ENCODE measurements at places on chromosomes 2 and 18.

DNA sequence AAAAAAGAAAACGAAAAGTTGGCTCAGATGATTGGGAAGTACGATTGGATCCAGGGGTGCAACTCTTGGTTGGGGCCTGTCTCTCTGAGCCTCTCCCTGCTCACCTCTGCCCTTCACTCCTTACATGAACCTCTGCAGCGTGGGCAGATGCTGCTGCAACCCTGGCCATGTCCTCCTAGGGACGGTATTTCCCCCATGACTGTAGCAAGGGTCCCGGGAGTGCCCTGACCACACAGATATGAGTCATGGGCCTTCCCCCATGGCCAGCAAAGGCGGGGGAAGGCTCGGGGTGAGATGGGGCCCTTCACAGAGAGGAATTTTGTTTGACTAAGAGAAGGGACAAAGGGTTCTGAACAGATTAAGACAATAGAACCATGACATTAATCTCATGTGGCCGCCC lies 129.0 kb downstream of the NCK2 start:
- peak; percentile 90 for DNase-seq

DNA sequence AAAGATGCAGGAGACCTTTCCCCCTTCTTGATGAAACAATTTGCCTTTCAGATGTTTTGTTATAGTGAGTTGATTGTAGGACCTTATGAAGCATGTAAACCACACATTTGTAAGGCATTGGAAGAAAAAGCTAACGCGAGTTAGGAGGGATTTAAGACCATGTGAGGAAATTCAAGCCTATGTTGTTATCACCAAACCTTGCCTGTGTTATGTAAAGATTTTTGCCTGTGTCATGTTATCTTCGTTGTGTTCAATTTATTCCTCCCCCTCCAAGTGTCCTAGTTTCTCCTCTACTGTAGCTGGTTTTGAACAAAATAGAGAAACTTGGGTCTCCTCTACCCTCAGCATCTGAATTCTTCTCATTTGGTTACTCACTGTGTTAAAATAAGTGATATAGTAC lies 173.0 kb downstream of the NEDD4L start:
- no peak for DNase-seq

- no peak for DNase-seq
Observed at GRCh38 chr2:224343226-224343625, 58.7 kb downstream of the FAM124B start.

GRCh38 chr2:160224060-160224459 lies 24.0 kb upstream of the ITGB6 start:
- DNase-seq: peak; percentile 97

DNA sequence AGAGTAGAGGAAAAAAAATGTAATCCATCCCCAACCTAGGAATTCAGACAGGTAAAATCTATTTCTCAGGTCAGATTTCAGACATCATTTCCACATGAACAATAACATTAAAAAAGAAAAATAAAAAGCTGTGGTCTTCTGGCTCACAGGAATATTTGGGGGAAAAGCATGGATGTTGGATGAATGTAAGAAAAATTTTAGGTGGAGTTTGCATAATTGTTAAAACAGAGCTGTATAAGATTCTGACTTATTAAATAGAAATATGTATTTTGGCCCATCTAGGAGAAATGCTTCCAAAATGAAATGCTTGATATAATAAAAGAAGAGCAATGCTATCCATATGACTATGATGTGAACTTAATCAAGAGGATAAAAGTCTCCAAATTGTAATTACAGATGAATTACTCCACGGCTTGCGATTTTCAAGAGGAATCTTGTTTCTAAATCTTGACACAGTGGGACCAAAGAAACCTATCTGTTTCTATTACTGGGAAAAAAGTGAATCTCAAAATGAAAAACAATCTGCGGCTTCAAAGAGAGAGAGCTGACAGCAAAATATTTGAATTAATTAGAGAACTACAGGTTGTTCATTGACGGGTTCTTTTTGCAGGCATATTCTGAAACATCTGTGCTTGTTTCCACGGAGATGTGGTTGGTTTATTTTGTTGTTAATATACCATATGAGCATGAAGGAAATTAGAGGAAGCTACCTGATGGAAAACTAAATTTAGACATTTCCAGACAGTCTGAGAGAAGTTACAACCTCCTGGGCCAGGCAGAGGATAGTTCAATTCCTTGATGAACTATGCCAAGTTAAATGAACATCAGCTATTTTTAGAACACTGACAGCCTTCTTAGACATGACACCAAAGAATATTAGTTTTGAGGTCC lies 468.7 kb downstream of the PID1 start:
- no peak for DNase-seq

- DNase-seq: no peak
Observed at GRCh38 chr18:35584735-35585134, 3.2 kb downstream of the GALNT1 start.

DNA sequence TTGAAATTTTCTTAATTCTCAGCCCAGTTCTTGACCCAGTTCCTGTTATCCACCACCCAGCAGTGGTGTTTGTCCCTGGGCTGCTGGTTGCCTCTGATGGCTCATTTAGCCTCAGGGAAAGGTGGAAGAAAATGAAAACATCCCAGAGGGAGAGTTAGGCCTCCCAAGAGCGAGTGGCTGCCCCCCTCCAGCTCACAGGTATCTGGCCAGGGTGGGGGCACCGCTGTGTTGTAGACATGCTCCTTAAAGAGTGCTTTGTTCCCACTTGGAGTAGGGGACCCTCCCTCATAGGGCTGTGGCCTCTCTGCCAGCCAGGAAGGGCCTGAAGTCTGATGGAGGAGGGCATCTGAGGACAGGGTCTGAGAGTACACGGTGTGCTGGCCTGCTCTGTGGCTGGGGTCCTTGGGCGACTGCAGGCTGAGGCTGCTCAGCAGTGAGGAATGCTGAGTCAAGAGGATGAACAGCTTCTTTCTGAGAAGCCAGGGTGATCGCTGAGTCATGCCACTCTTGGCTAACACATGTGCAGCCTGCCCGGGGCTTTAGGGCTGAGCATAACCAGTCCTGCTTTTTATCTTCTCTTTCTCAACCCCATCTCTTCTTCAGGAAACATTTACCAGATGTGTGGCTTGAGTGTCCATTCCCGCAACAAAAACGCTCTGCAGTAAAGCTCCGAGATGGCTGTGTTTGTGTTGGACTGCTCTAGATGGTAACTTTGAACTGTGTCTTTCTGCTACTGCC lies 72.3 kb downstream of the IL1R2 start:
- peak; percentile 100 for DNase-seq

DNA sequence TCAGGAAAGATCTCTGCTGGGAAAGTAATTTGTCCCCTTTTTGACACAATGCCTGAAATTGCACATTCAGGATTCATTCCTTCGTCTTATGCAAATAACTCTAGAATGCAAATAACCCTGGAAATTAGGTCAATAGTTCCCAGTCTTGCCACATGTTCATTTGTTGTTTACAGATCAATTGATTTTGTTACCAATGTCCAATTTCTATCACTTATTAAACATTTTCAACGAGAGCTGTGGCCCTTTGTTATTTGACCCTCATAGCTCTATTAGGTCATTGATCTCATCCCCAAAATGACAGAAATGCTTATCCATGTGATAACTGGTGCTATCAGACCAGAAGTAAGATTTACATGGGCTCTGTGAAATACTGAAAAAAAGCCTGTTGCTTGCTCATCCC lies 275.3 kb upstream of the REG3G start:
- DNase-seq: no peak

DNA sequence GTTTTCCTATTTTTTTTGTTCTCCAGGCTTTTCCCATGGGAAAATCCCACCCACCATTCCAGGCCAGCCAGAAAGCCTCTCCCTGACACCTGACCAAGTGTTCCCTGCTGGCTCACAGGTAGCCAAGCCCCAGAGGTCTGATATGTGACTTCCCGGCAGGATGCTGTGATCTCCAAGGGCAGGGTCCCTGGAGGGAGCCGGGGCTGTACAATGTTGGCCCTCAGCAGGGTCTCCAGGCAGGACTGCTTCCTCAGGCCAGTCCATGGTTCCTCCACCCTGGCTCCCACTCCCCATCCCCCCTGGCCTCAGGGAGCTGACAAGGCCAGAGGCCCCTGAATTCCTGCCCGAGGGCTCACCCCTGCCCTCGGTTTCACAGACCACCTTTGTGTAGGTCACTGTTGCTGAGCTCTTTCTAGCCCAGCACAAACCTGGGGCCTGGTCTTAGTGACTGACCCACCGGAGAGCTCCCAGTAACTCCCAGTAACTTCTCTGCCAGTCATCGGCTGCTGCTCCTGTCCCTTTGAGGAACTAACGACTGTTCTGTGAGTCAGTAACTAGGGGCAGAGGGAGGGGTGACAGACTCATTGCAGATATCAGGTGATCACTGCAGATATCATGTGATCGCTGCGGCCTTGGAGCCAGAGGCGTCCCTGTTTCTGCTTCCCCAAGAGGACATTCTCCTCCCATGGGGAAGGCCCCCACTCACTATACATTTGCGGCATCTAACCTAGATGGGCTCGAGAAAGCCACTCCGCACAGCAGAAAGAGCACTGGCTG lies 38.7 kb downstream of the SDC1 start:
- peak; percentile 56 for DNase-seq

GRCh38 chr2:242053921-242054320 lies 184.4 kb downstream of the RTP5 start:
- no peak for DNase-seq

- no peak for DNase-seq
Observed at GRCh38 chr2:154455166-154455565, 243.3 kb upstream of the KCNJ3 start.

- peak; percentile 44 for DNase-seq
Observed at GRCh38 chr2:16633621-16634430, 31.8 kb downstream of the CYRIA start.

DNA sequence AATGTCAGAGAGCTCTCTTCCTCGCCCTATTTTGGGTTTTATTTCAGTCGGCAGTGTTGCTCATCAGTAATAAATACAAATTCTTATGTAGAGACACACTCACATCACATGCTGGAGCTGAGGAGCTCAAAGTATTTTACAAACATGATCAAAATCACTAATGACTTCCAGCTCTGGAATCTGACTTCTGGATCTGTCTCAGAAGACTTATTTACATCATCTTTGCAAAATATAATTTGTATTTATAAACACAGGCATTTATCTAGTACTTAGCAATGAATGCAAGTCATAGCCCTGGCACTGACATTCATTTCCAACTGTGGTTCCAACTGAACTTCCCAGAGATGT lies 327.1 kb downstream of the NCKAP5 start:
- peak; percentile 34 for DNase-seq

GRCh38 chr2:108384662-108385393 lies 7.1 kb downstream of the SULT1C4 start:
- DNase-seq: no peak

GRCh38 chr18:48948112-48949049 lies 2.4 kb downstream of the SMAD7 start:
- DNase-seq: peak; percentile 87

DNA sequence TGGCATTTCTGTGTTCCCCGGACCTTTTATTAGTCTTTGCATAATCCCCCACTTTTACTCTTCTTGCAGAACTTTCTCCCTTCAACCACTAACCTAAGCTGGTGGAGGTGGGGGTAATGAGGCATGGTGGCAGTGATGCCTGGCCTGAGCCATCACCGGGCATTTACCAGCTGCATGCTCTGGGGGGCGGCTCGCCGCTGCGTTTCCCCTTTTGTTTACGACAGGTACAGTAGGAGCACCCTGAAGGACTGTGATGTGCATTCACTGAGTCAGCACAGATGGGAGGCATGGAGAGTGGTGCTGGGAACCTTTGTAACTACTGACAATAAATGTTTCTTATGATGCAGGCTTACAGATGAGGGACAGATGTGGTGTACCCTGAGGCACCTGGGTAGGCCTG lies 46.9 kb downstream of the PLEKHB2 start:
- no peak for DNase-seq

GRCh38 chr2:198359308-198359707 lies 554.9 kb downstream of the PLCL1 start:
- DNase-seq: no peak

DNA sequence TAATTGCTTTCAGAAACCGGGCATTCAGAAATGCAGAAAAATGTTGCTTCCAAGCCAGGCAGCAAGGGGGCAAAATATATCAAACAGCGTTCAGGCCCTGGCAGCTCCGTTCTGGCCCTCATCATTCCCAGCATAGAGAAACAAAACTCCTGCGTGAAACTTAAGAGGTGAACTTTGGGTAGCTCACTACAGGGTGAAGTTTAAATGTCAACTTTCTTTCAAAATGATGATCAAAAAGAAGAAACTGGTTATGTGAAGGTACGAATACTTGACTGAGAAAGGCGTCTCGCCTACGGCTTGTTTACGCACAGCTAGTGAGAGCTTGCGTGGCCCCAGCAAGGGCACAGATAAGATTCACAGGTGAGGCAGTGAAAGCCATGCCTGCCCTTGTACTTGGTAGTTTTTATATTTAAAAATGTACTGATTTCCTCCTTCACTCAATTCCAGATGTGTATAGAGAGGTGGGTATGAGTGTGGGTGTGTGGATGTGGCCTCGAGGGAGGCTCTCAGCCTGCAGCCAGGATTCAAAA lies 127.5 kb downstream of the NFATC1 start:
- no peak for DNase-seq

DNA sequence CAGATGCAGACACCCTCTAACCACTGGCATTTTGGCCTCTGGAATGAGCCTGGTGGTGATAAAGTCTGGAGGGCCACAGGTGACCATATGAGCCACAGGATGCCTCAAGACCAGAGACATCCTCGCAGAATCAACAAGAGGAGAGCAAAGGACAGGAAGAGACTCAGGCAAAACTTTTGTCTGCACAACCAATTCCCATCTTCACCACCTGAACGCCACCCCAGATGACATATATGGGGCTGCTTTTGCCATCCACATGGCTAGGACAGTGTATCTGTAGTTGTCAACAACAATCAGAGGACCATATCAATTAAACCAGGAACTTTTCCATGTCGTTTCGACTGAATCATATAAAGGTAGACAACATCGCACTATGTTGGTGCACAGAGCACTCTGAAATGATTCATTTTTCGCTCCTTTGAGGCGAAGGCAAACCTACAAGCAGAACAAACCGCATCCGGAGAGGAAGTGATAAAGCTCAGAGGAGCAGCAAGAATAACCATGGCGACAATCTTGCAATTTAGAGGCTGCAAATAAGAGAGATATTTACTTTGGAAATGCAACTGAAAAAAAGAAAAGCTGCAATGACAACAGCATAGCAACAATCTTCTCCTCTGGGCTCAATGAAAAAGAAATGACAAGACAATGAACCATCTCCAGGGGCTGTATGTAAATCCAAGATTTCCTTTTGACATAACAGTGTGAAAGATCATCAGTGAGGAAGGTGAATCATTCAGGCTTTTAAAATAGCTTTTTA lies 204.5 kb downstream of the ARL4C start:
- DNase-seq: no peak

- DNase-seq: no peak
Observed at GRCh38 chr2:28420722-28421121, 28.1 kb downstream of the FOSL2 start.

- no peak for DNase-seq
Observed at GRCh38 chr18:48943333-48943732, 7.4 kb downstream of the SMAD7 start.

DNA sequence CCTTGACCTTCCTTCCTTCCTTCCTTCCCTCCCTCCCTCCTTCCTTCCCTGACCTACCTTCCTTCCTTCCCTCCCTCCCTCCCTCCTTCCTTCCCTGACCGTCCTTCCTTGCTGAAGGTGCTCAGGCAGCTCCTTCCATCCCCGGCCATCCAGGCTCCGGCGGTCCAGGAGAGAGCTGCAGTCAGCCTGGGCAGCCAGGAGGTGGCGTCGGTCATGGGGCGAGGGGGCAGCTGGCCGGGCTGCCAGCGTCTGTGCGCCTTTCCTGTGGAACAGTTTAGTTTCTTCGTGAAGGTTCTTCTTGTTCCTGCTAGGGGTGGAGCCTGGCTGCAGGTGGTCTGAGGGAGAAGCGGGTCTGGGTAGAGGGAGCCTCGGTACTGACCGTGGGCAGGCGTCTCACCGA lies 15.7 kb downstream of the GPR35 start:
- no peak for DNase-seq

- DNase-seq: no peak
Observed at GRCh38 chr18:48095726-48096125, 165.3 kb upstream of the SMAD2 start.
